ENCODE measurements at places on chromosomes 7 and 10. TPM values are rescaled to one million over a fixed set of nuclear protein-coding genes. Genes with fewer than 3 reads are reported as not detected.

Gene TRIL
- total RNA-seq, result 0.33 TPM

Gene PNLIPRP1
- total RNA-seq, result not detected

Gene SFRP5
- not detected for total RNA-seq

Gene C10orf53
- not detected for total RNA-seq

Gene SKIDA1
- 0.46 TPM for total RNA-seq

Gene FMC1
- 6.7 TPM for total RNA-seq

Gene FKBP9
- 144 TPM for total RNA-seq

Gene KCP
- 0.04 TPM for total RNA-seq

Gene VAX1
- total RNA-seq, result not detected

Gene SPDYE6
- total RNA-seq, result not detected

Gene NPFFR1
- total RNA-seq, result not detected

Gene C10orf62
- total RNA-seq, result not detected

Gene CYP2W1
- not detected for total RNA-seq

Gene CPA5
- total RNA-seq, result not detected

Gene LIPJ
- not detected for total RNA-seq

Gene HOXA2
- 0.59 TPM for total RNA-seq

Gene SYT15B
- total RNA-seq, result not detected

Gene SPDYE3
- not detected for total RNA-seq

Gene JCAD
- 49.9 TPM for total RNA-seq

Gene NPS
- not detected for total RNA-seq

Gene UNCX
- total RNA-seq, result not detected

Gene PAPSS2
- total RNA-seq, result 74.3 TPM

Gene ITGA8
- not detected for total RNA-seq

Gene ELMO1
- 33.7 TPM for total RNA-seq

Gene C10orf90
- total RNA-seq, result not detected

Gene GRID1
- not detected for total RNA-seq

Gene MEPCE
- 48.3 TPM for total RNA-seq
